ENCODE measurements at places on chromosomes 7 and 10. TPM values are rescaled to one million over a fixed set of nuclear protein-coding genes. Genes with fewer than 3 reads are reported as not detected.

COL17A1 gene
- 1.2 TPM for total RNA-seq

GTPBP4 gene
- total RNA-seq = 68.9 TPM

HTR7 gene
- total RNA-seq = 0.22 TPM

PWWP2B gene
- total RNA-seq = 11.8 TPM

Data from endothelial cell of umbilical vein (primary cell).